ENCODE measurements at places on chromosomes 7 and 10.

- no peak for DNase-seq
Observed at GRCh38 chr7:129069021-129069420, 14.1 kb upstream of the TNPO3 start.

DNA sequence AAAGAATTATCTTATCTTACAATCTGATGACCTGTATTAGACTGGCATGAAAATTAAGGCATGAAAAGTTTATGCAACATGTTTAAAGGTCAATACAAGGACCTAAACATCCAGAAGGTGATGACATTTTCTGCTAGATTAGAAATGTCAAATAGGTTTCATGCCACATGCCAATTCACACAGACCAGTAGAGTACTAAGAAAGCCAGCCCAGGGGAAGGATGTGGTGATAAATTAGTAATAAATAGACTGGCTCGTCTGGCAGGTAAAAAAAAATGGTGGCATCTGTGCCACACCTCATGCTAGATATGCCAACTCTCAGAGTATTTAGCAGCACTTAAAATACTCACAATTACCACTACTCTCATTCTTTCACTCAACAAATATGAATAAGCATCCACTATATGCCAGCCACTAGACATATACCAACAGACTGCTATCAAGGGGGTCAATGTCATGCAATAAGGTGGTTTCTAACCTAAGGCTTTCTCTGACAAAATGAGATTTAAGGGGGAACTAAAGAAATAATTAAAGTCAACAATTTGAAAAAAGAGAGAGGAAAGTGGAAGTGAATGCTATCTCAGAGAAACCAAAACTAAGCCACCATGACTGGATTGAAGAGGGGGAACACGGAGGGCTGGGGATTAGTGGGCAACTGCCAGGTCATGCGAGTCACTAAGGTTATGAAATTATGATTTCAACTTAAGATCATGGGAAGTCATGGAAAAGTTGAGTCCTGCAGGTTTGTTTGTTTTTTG, 83.5 kb downstream of the SGMS1 start:
- no peak for DNase-seq

DNA sequence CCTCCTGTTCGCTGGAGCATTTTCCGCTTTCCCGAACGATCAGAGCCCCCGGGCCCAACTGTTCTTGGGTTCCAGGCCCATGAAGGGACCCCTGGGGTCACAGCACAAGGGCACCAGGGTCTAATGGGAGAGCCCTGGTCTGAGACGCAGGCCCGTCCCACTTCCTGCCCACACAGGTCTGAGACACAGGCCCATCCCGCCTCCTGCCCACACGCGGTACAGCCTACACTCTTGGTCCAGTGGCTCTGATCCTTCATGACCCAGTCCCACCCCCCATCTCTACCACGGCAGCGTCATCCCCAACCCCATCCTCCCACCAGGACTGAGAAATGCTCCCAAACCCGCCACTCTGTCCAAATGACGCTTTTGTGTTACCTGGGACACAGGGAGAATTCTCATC, 38.7 kb upstream of the SAMD8 start:
- no peak for DNase-seq

GRCh38 chr7:44348300-44348699, 22.9 kb upstream of the CAMK2B start:
- no peak for DNase-seq

DNA sequence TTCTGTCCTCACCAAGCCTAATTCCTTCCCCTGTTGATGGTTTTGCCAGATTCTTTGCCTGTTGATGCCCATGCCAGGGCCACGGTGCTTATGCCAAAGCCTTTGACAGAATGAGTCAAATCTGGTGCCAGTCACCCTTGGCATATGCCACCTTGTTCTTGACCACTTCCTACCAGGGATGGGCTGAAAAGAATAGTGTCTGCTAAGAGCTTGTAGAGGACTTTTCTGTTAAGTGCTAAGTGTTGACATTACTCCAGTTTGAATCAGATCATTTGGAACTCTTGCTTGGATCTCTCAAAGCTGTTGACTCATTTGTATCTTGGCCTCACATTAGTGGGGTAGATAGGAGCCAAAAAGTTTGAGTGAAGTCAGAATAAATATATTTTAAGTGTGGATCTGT, 661.2 kb downstream of the AUTS2 start:
- DNase-seq = no peak

GRCh38 chr10:8084799-8085198, 30.3 kb downstream of the GATA3 start:
- no peak for DNase-seq

- DNase-seq = no peak
Observed at GRCh38 chr7:35353481-35353880, 99.6 kb upstream of the TBX20 start.

Data from CD4-positive, alpha-beta memory T cell (primary cell).